ENCODE measurements at places on chromosomes 3 and 15. TPM values are rescaled to one million over a fixed set of nuclear protein-coding genes. Genes with fewer than 3 reads are reported as not detected.

Gene CCR9
- total RNA-seq, result 0.76 TPM

Gene PRSS50
- 0.10 TPM for total RNA-seq

Gene CYP1A1
- not detected for total RNA-seq

Gene XPC
- total RNA-seq, result 67.6 TPM

Gene GCSAM
- total RNA-seq, result 12.6 TPM

Gene IL17RE
- total RNA-seq, result 0.34 TPM

Gene CLDN18
- not detected for total RNA-seq

Gene NRROS
- 85.9 TPM for total RNA-seq
